ENCODE measurements at places on chromosomes 3 and 15. TPM values are rescaled to one million over a fixed set of nuclear protein-coding genes. Genes with fewer than 3 reads are reported as not detected.

DNA sequence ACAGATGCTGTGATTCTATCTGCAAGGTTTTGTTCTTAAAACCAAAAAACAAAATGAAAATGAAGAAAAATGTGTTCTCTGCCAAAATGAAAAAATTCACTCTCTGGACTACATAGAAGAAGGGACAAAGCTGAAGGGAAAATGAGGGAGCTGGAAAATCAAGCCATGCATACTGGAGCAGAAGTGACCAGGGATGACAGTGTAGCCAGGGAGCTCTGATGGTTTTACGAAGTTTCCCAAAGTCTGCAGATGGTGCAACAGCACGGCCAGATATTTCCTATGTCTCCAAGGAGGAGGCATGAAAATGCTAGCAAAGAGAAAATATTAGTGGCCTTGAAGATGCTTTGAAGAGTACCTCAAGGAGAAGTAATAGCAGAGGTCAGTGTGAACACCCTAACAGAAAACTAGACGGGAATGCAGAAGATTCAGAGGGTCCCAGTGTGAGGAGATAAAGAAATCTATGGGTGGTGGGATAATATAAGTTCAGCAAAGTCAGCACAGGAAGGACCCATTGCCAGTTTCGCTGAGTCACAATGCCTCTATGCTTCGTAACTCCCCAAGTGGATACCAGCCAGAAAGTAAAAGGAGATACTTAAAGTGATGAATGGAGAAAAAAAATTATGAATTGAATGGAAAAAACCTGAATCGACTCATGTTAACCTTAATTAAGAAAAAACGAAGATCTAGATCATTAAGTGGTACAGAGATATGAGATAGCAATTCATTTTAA, 39.0 kb upstream of the POMGNT2 start:
- no peak for DNase-seq

DNA sequence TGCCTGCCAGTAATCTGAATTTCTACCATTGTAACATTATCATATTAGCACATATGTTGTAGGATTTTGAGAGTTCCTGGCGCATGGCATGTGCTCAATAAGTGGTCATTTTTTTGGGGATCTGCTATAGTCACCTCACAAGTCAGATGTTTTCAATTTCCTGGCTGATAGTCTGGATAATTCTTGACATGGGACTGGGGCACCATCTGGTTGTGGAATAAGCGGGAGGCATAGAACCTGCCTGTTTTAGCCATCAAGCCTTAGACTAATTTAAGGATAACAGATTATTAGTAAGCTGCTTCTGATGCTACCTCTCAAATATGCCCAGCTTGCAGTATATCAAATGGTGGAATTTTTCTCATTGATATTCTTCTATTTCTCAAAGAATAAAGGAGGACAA, 39.1 kb downstream of the GASK1A start:
- DNase-seq = no peak

DNA sequence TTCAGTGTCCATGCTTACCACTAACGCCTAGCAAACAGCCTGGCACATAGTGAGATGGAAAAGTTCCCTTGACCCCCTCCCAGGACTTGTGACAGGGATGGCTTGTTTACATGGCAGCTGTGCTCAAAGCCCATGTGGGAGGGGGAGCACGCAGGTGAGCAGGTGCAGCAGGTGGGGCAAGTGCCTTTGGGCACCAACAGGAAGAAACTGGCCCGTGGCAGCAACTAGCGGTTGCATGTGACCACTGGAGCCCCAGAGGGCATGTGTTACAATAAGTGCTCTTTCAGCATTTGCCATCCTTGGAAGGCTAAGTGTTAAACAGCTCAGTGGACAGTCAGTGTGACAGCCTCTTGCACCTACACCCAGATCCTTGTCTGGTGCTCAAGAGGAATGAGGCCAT, 734.6 kb downstream of the TUSC7 start:
- DNase-seq = no peak

DNA sequence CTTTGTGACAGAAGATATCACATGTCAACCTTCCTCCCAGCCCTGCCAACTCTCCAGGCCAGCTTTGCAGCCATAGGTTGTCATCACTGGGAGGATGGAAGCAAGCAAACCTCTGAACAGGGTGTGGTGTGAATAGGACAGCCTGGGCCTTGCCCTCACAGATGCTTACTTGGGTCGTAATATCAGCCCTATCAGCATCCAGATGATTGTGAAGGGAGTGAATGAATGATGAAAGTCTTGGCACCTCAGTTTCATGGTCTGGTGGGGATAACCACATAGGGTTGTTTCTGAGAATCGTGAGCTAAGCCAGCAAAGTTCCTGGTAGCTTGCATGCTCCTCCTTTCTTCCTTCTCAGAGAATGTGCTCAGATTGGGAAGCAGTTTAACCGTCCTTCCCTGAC, 55.1 kb upstream of the POLR2M start:
- DNase-seq = no peak

GRCh38 chr15:57527382-57528091, 64.2 kb upstream of the MYZAP start:
- peak; percentile 62 for DNase-seq

GRCh38 chr3:122964811-122965210, 62.8 kb downstream of the SEMA5B start:
- DNase-seq = no peak

- DNase-seq = no peak
These were observed 73.5 kb upstream of the SPATA16 start for GRCh38 chr3:173214576-173214975.

- no peak for DNase-seq
These were observed 67.7 kb upstream of the FGF12 start for GRCh38 chr3:192795021-192795420.

TRAT1 gene
- not detected for total RNA-seq

ZKSCAN7 gene
- total RNA-seq = 27.1 TPM

Data from cerebellum (tissue), 4 donors.